ENCODE measurements at places on chromosomes 12 and 14.

- no peak for DNase-seq
Measured at GRCh38 chr14:91252871-91253794, 8.6 kb upstream of the GPR68 start.

DNA sequence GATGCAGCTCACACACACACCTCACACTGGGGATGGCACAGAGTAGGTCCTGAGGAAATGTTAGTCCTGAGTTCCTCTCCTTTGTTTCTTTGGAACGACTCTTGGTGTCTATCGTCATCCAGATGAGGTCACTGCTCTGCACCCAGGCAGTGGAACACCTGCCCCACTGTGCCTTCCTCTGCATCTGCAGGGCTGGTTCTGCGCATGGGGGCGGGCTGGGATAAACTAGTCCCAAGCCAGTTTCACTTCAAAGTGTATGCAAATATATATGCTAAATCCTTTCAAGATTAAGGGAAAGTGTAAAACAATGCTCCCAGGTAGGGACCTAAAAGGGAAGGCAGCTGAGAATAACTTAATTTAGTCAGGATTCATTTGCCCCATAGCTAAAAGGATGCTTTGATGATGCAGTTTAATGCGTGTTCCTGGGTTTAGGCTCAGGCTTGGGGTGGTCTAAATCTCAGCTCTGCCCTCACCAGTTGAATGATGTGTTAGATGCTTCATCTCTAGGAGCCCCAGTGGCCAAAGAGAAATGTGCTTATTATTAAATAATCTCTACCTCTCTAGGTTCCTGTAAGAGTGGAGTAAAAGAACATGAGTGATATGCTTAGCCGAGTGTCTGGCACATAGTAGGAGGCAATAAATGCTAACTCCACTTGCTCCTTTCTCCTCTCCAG lies 47.1 kb upstream of the OVCH1 start:
- DNase-seq, result peak; percentile 46

GRCh38 chr12:127685931-127686330 lies 581.0 kb upstream of the TMEM132C start:
- DNase-seq, result no peak

DNA sequence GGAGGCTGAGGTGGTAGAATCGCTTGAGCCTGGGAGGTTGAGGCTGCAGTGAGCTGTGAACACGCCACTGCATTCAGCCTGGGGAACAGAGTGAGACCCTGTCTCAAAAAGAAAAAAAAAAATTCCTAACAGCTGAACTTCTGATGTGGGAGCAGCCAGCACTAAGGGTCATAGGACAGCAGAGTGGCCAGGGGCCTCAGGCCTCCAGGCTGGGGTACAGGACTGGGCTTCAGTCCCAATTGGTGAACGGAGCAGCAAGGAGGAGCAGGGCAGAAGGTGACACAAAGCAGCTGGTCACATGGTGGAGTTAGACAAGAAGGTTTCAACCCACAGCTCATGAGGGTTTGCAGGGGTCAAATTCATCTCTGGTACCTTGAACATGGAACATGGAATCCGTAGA lies 40.8 kb upstream of the NRXN3 start:
- no peak for DNase-seq

- DNase-seq, result no peak
Measured at GRCh38 chr12:94873734-94874517, 129.6 kb downstream of the NDUFA12 start.

DNA sequence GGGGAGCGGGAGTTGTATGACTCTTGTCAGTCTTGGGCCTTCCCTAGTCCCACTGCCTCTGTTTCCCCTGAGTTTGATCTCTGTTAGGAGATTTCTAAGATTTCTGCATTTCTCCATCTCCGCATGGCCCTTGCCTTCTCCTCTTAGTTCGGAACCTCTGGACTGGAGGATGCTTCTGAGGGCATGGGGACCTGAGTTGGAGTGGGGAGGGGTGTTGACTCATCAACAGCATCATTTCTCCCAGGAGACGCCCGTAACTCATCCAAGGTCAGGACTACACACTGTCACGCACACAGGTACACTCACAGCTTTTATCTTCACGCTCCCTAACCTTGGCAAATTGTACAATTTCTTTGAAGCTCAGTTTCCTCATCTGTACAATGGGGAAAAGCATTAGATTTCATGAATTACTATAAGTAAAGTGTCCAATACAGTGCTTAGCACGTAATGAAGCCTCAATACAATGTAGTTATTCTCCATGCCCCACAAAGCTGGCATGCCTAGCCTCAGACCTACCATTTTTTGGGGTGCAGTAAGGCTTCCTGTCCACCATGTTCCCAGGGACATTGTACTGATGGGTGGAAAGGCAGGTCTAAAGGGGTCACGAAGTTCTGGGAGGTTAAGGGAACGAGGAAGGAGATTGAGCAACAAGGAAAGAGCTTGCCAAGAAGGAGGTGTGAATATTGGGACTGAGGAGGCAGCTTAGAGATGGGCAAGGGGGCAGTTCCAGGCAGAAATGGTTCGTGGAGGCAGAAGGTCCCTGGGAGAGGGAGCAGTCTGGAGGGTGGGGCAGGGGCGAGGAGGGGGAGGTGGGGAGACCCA lies 600 bp upstream of the LAG3 start:
- no peak for DNase-seq

All from posterior cingulate gyrus (tissue), 11 donors.